Urinary bladder (tissue), 4 donors: ENCODE measurements at places on chromosomes 5 and 9. TPM values are rescaled to one million over a fixed set of nuclear protein-coding genes. Genes with fewer than 3 reads are reported as not detected.

The ACOT12 gene
- total RNA-seq, result 0.21 TPM

The EIF4E1B gene
- total RNA-seq, result not detected

The C5orf46 gene
- total RNA-seq, result 1.3 TPM

The ZNG1C gene
- total RNA-seq, result 44.4 TPM

The CAVIN4 gene
- total RNA-seq, result 12.8 TPM

The CA9 gene
- 0.37 TPM for total RNA-seq

The LPAR1 gene
- 134 TPM for total RNA-seq

The ZFP2 gene
- 5.8 TPM for total RNA-seq

The PAM gene
- 144 TPM for total RNA-seq

The MARCHF11 gene
- total RNA-seq, result 0.26 TPM

The GHR gene
- total RNA-seq, result 34.6 TPM

The TCF7 gene
- total RNA-seq, result 1.1 TPM

The PCDHA4 gene
- total RNA-seq, result 1.1 TPM

The ENHO gene
- total RNA-seq, result 0.26 TPM

The OR1J4 gene
- not detected for total RNA-seq

The ST8SIA4 gene
- total RNA-seq, result 18.3 TPM

The ZNF474 gene
- 0.21 TPM for total RNA-seq

The ZNF169 gene
- 8.7 TPM for total RNA-seq
